Effector memory CD8-positive, alpha-beta T cell (primary cell): ENCODE measurements at places on chromosomes 7 and 10.

- no peak for DNase-seq
Observed at GRCh38 chr10:61480208-61480607, 27.0 kb upstream of the TMEM26 start.

DNA sequence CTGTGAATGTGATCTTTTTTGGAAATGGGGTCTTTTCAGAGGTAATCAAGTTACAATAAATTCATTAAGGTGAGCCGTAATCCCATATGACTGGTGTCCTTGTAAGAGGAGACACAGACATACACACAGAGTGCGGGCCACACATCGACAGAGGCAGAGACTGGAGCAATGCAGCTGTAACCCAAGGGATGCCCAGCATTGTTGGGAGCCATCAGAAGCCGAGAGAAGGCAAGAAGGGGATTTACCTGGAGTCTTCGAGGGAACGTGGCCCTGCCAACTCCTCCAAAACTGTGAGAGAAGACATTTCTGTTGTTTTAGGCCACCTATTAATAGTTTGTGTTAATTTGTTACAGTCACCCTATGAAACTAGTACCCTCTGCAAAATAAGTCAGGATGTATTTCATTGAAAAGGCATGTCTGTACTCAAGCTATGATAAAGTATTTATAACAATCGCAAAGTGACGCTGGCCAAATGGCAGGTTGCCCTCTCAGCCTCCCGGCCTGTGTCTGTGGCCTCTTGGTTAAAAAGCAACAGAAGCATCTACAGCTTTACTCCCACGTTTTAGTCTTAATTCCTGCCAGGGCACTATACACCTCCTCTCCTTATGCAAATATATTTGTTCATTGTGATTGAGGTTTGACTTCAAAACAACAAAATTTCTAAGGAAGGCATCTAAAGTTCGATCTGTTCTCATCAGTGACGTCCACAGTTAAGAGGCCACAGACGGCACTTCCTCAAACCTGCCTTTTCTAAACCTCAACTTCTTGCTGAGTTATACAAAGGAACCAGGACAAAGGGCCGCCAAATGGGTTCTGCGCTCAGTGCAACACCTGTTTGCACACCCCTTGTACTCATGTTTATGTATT is 46.8 kb downstream of the HIPK2 start:
- no peak for DNase-seq

DNA sequence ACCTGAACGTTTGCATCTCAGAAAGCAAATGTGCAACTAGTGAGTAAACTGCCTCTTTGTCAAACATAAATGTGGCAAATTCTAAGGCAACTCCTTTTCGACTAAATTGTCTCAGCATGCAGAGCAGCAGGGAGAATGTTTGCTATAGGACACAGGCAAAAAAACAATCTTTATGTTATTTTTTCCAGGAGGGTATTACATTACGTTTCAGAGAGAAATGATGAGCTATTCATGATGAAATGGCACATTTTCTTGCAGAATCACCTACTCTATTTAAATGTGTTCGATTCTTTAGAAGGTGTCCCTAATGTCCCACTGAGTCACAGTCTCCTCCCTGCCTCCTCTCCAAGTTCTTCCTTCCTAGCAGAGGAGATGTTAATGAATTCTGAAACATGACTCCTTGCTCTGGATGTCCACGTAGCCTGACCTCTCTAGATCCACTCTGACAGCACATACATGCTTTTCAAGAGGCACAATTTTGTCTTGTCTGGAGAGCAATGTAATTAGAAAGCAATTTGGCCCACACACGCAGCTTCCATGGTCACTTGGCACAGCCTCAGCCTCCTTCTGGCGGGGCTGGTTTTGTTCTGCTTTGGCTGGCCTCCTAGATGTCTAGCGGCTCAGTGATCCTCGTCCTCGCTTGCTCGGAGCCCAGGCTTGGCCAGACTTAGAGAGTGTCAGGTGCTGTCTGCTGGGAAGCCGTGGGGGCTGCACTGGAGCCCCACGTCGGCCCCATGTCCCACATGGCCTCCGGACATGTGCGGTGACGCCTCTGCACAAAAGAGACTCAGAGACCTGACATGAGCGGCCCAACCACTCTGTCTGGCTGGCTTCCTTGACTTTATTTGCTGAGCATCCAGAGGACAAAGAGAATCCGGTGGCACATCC is 125.7 kb upstream of the ZNF438 start:
- DNase-seq = no peak

DNA sequence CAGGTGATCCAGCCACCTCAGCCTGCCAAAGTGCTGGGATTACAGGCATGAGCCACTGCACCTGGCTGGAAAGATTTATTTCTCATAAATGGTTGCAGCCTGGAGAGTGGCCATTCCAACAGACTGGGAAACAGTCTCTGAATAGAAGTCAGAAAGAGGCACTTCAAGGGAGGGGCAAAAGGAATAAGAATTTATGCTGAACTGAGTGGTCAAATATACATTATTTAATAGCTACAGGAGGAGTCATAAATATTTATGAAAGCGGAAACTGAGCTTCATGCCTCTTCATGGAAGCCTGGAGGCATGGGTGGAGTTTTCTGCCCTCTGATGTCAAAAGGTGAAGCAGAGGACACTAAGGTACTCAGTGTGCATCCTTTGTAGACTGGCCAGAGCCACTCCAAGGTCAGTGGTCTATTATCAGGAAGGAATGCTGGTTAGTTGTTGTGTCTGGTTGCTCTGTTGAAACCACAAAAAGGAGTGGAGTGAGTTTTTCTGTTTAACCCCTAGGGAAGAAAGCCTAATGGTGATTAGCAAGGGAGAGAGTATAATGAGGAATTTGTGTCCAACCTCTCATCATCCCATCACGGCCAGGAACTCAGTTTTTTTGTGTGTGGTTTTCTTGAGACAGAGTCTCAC is 9.3 kb upstream of the NRBF2 start:
- no peak for DNase-seq

DNA sequence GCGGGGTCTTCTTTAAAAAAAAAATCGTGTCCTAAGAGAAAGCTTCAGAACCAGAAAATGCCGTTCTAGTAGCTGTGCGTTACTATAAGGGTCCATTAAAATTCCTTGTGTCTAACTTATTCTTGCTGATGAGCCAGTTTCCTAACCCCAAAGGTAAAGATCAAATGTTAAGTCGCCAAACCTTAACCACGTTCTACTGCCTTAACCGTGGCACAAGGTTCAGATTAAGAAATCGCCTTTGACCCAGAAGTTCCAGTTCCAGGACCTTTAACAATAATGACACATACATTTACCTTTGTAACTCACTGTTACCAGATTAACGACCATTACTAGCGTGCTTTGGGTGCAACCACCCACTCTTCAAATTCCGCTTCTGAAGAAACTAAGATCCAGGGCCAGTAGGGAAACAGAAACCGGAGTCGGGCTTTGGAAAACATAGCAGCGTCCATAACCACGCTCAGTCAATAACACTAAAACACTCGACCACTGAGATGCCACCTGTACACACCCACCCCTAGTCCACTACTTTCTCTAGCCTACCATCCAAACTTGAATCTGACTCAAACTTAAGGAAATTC is 620 bp downstream of the BET1 start:
- DNase-seq = no peak

DNA sequence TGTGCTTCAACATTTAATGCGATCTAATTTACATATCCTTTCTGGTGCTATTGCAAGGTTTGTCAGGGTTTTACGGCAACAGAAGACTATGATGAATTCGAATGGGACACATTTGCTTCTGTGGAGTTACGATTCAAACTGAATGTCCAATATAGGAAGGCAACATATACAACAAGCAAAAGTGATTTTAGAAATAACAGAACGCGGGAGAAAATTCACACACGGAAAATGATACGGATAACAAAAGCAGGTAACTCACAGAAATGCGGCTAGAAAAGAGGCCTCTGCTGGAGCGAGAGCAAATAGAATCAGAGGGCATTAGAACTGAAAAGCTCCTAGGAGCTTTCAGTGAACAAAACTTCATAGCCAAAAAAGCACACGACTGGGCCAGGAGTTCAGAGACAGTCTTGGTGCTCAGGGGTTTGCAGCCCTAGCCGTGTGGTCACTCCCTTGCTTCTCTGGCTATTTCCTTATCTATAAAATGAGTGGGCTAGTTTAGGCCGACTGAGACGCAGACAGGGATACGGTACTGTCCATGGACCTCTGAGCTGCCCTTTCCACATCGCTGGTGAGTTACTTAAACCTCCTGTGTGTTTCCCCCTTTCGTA is 557 bp upstream of the TAX1BP1 start:
- DNase-seq = no peak

DNA sequence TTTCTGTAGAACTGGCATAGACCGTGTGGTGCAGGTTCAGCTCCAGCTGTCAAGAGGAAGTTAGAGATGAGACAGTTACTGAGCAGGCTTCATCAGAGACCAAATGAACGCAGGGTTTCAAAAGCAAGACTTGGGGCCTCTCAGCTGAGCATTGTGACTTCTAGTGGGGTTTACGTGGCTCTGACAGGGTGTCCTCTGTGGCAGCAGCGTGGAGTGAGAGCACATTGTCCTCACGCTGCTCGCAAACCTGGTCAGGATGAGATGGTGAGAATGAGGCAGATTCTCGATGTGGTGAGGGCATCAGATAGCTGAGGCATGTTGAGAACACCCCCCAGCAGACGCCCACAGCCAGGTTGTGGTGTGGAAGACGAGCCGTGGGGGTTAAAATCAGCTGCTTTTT is 126.0 kb downstream of the DNAJB6 start:
- no peak for DNase-seq

- no peak for DNase-seq
Observed at GRCh38 chr10:95697429-95697828, 3.7 kb upstream of the TCTN3 start.

DNA sequence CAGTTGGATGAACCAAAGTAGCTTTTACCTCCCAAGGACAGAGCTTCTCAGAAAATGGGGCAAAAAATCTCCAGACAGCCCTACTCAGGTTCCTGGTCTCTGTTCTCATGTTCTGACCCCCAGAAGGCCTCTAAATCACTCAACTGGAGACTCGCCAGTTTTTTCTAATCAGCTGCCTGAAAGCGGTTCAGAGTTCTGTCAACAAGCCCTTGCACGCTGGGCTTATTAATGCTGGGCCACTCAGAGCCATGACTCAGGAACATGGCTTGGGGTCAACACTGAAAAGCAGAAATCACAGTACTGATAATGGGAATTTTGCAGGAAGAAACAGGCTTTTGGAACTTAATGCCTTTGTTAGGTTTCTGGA is 15.3 kb downstream of the ECHDC3 start:
- no peak for DNase-seq

DNA sequence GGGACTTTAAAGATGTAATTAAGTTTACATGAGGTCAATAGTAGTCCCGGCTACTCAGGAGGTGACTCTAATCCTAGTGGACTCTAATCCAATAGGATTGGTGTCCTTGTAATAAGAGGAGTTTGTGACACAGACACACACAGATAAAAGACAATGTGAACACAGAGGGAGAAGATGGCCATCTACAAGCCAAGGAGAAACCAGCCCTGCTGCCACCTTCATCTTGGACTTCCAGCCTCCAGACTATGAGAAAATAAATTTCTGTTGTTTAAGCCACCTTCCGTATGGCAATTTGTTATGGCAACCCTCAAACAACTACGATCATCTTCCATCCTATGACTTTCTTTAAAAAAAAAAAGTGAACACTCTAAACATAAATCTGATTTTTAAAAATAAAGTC is 116.3 kb downstream of the ALOX5 start:
- DNase-seq = no peak

- no peak for DNase-seq
Observed at GRCh38 chr7:75638594-75639070, 100.1 kb downstream of the HIP1 start.

GRCh38 chr7:27134392-27134791 is 3.8 kb upstream of the HOXA4 start:
- no peak for DNase-seq

GRCh38 chr10:70425096-70425495 is 16.4 kb downstream of the NODAL start:
- DNase-seq = no peak

GRCh38 chr10:95243318-95243617 is 47.5 kb downstream of the PDLIM1 start:
- no peak for DNase-seq

- no peak for DNase-seq
Observed at GRCh38 chr7:116529250-116529649, 4.4 kb downstream of the CAV1 start.

DNA sequence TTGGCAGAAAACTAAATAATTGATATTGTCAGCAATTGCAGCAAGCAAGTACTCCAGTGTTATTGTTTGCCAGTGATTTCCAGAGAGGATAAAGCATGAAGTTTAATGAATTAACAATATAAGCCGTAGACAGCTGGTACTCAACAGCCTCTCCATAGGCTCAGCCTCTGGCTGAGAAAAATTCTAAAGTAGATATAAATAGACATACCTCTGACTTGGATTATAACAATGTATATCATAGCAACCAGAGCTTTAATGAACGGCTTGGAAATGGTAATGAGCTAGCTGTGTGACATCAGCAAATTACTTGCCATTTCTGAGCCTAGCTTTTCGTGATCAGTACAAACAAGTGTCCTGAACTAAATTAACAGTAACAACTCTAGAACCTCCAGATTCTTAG is 1055.4 kb upstream of the AUTS2 start:
- no peak for DNase-seq

DNA sequence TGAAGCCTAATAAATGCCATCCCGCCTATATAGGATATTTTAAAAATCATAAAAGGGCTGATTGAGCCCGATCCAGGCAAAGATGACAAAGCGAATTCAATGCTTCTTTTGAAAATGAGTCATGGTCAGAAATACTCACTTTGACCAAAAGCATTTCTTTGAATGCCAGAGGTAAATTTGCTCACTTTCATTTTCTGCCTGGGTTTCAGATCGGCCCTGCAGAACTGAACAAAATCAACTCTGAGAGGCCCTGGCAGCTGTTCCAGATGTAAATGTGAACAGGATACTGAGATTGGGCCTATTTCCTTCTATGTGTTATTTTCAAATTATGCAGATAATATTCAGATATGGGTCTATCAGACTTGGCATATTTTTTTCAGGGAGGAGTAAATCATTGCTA is 114.8 kb upstream of the ARID5B start:
- no peak for DNase-seq

- DNase-seq = no peak
Observed at GRCh38 chr10:50807851-50808776, 68.4 kb downstream of the ASAH2B start.

- DNase-seq = peak; percentile 33
Observed at GRCh38 chr10:127243490-127244272, 47.3 kb upstream of the INSYN2A start.

DNA sequence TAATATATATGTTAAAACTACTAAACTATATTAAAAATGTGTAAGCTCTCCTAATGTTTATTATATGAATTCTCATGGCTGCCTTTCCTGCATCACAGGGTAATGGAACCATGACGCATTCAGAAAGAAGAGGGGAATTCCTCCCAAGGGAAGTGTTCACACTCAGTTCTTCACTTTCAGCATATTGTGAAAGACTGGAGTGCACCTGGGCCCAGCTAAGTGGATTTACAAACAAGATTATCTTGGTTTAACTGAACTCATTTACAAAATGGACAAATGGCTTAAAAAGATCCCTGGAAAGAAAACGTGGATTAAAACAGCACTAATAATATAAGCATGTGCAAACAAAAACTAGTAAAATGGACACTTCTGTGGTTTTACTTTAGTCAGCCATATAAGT is 149.8 kb downstream of the DOCK4 start:
- no peak for DNase-seq
